Stimulated activated CD8-positive, alpha-beta memory T cell treated with anti-CD3 and anti-CD28 coated beads, Interleukin-4, amount 100 ng/mL, for 4 hours (primary cell): ENCODE measurements at places on chromosomes 5 and 9.

GRCh38 chr5:44983006-44983405 lies 174.3 kb downstream of the MRPS30 start:
- no peak for DNase-seq

GRCh38 chr9:38359689-38360385 lies 32.7 kb upstream of the ALDH1B1 start:
- DNase-seq = no peak

- no peak for DNase-seq
Measured at GRCh38 chr5:122401976-122402725, 90.1 kb downstream of the SNCAIP start.

DNA sequence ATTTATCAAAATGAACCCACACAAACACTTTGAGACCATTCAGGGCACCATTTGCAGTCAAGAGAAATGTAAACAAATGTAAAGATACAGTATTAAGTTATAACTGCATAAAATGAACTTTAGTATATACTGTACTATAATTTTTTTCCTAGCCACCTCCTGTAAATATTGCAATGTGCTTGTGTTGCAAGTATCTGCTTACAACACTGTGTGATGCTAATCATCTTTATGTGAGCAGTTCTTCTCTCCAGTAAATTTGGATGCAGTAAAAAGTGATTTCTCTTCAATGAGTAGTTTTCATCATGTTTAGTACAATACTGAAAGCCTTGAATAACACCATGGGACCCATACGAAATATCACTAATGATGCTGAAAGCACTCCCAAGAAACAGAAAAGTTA lies 9.4 kb downstream of the G3BP1 start:
- DNase-seq = no peak

- DNase-seq = no peak
Measured at GRCh38 chr9:112839331-112839730, 51.3 kb downstream of the SLC46A2 start.

DNA sequence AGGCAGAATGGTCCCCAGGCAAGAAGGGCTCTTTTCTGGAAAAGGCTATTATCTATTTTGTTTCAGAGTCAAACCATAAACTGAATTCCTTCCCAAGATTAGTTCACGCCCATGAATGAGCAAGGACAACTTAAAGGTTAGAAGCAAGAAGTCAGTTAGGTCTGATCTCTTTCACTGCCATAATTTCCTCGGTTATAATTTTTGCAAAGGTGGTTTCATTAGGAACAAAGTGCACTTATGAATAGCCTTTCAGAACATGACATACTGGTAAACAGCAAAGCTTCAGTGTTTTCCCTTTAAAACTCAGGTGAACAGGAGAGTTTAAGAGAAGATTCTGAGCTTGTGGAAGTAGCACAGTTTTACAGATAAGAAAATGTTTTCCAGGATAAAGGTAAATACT lies 177.9 kb downstream of the GDNF start:
- no peak for DNase-seq

GRCh38 chr9:69136185-69136584 lies 37.9 kb upstream of the TJP2 start:
- no peak for DNase-seq

DNA sequence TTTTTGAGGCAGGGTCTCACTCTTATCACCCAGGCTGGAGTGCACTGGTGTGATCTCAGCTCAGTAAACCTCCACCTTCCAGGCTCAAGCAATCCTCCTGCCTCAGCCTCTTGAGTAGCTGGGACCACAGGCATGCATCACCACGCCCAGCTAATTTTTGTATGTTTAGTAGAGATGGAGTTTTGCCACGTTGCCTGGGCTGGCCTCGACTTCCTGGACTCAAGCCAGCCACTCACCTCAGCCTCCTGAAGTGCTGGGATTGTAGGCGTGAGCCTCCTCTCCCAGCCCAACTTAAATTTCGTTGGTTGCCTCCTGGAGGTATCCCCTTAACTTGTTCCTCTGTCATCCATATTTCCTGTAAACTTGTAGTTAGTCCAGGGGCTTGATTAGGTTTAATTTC lies 47.2 kb downstream of the RAB24 start:
- DNase-seq = no peak

DNA sequence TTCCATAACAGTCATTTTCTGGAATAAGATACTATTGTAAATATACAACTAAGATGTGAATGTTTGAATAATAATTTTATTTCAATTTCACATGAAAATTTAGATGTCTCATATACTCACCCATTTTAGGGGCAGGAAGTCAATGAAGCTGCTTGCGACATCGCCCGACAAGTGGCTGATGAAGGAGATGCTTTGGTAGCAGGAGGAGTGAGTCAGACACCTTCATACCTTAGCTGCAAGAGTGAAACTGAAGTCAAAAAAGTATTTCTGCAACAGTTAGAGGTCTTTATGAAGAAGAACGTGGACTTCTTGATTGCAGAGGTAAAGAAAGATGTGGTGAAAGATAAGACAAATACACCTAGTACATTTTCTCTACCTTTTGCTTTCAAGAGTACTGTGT lies 8.6 kb downstream of the BHMT start:
- DNase-seq = no peak

DNA sequence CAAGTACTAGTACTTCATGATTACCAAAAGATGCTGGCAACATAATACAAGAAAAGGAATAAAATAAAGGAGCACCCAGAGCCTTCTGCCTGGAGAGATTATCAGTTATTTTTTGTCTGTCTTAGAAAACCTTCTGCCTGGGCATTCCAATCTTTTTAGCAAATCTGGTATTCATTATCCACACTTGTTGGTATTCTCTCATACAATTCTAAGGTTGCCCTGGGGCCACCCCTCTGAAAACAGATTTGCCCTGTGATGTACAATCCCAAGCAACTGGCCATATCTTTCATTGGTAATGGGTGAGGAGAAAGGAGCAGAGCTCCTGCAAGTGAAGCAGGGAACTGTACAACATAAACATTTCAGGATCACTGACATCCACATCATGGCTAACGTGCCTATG lies 47.8 kb downstream of the WDR41 start:
- DNase-seq = no peak

GRCh38 chr9:38249587-38250210 lies 142.8 kb upstream of the ALDH1B1 start:
- DNase-seq = no peak

- no peak for DNase-seq
Measured at GRCh38 chr5:132455614-132456115, 34.9 kb downstream of the IRF1 start.

- no peak for DNase-seq
Measured at GRCh38 chr9:14529054-14529453, 164.2 kb downstream of the ZDHHC21 start.

- DNase-seq = no peak
Measured at GRCh38 chr5:141573489-141574121, 45.2 kb downstream of the DIAPH1 start.

GRCh38 chr5:137466889-137467288 lies 32.2 kb downstream of the SPOCK1 start:
- DNase-seq = no peak

DNA sequence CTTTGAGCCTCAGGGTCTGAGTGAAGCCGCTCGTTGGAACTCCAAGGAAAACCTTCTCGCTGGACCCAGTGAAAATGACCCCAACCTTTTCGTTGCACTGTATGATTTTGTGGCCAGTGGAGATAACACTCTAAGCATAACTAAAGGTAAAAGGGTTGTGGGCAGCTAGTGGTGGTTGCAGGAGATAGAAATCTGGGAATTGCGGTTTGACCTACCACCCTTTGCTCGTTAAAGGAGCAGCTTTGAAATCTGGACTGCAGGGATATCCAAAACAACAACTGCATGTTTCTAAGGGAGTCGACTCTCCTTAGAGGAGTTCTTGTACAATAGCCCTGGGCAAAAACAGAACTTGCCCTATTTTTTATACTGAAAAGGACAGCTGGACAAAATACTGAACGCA lies 19.0 kb downstream of the ABL1 start:
- no peak for DNase-seq

- no peak for DNase-seq
Measured at GRCh38 chr9:115625251-115625650, 507.3 kb upstream of the TNC start.

- no peak for DNase-seq
Measured at GRCh38 chr9:70490478-70490877, 76.0 kb upstream of the KLF9 start.

DNA sequence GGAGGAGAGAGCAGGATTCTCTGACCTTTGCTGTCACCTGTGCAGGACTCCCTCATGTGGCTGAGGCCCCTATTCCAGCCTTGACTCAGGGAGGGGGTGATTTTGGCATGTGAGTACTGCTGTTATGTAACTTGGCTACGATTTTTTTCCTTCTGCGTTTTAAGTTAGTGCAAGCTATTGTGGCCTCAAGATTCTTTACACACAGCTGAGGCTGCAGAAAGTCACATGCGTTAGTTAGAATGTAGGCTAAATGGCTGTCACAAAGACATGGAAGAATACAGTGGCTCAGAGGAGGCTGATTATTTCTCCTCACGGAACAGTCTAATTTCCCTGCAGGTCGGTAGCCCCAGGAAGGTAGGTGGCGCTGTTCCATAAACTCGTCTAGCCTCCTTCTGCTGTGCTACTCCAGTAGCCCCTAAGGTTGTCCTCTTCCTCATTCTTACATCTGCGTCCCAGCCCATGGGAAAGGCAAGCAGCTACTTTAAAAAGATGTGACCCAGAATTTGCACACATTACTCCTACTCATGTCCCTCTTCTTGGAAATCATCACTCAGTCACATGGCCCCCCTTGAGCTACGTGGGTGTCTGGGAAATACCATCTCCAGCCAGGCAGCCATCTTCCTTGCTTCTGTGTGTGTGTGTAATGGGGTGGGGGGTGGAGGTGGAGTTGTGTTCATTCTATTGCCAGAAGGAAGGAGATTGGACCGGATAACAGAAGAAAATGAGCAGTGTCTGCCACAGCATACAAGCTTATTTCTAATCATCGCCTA lies 486.6 kb downstream of the CCDC171 start:
- no peak for DNase-seq

- DNase-seq = no peak
Measured at GRCh38 chr5:157387683-157388093, 72.3 kb upstream of the NIPAL4 start.

GRCh38 chr5:9314558-9314957 lies 231.3 kb downstream of the SEMA5A start:
- no peak for DNase-seq
